ENCODE measurements at places on chromosomes 12 and 14.

DNA sequence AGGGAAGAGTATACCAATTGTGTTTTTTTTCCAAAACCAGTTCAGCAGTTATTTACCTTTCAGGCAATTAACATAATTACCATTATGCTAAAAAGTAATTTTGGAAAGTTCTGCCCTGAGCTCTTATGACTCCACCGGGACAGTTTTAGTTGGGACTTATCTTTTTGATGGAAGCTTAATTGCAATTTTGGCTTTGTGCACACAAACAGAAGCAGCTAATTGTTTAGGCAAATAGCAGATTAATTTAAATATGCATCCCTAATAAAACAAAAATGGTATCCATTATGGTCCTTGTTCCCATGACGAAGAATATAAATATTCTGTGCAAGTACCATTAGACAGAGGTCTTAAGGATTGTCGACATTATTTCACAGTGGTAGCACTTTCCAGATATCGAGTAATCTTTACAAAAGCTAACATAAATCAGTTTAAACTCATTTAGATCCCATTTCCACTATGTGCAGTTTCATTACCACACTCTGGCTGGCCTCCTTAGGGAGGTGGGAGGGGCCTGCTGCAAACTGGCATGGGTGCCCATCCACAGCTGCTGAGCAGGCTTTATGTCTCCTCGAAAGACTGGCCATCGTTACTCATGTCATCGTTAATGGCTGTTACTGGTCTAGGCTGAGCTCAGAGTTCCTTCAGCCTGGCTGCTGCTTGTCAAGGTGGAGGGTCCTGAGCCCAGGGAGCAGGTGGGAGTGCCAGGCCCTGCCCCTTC is 68.2 kb downstream of the FBXW8 start:
- no peak for DNase-seq

- DNase-seq, result no peak
Measured at GRCh38 chr12:5511256-5511643, 79.3 kb downstream of the NTF3 start.

DNA sequence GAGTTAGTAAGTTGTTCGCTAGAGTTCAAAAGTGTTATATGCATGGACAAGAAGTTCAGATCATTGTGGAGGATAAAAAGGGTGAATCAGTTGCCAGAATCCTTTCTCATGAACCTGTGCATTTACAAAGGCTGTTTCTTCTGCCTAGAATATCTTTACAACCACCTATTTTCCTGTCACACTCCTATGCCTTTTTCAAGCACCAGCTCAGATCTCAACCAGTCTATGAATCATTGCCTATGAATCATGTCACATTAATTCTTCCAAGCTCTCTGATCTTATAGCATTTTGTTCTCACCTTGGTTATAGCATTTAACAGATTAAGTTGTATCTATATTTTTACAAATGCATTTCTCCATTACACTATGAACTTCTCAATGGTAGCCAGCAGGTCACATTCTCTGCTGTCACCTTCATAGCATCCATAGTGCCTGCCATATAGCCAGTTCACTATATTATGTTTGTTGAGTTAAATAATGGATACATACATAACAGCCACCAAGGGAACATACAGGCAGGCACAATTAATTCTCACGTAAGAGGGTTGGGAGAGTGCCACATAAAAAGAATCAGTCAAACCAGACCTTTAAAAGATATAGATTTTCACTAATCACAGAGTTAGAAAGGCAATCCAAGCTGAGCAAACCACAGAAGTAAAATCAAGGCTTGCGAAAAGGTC is 573.0 kb downstream of the FOXG1 start:
- peak; percentile 28 for DNase-seq

- DNase-seq, result no peak
Measured at GRCh38 chr12:19482551-19483109, 43.3 kb downstream of the AEBP2 start.

DNA sequence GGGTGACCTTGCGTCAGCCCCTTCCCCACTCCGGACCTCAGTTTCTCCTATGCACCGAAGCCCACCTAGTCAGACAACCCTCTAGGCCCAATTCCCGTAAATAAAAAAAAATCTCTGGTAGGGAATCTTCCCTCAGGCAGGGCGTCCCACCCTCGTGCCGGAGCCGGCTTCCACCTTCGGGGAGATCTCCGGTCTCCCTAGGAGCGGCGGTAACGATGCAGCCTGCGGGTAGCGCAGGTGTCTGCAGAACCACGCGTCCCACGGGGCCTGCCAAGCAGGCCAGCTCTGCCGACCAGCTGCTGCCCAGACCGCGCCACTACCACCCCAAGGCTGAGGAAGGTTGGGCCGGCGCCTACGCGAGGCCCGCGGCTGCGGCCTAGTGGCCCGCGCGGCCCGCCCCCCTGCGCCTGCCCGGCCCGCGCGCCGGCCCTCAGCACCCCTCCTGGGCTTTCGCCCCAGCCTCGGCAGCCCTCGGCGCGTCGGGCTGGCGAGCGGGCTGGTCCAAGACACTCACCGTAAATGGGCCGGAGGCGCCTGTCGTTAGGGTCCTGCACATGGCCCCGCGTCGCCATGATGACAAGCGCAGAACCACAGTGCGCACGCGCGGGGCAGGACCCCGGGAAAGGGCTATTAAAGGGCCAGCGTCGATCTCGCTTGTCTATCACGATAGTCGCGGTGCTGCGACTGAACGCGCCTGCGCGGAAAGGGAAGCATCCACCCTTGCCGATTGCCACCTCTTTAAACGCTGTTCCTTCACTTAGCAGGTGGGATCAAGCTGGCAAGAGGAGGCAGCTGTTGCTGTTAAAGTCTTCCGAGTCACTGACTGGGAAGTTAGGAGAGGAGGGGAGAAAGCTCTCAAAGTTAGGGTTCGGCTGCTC is at the start of gene NAA25:
Gene NAA25 (minus strand): TSS at position 582 of the 878 bp plus-strand sequence. CDS start 10 bp downstream, at position 572.
- peak; percentile 85 for DNase-seq

DNA sequence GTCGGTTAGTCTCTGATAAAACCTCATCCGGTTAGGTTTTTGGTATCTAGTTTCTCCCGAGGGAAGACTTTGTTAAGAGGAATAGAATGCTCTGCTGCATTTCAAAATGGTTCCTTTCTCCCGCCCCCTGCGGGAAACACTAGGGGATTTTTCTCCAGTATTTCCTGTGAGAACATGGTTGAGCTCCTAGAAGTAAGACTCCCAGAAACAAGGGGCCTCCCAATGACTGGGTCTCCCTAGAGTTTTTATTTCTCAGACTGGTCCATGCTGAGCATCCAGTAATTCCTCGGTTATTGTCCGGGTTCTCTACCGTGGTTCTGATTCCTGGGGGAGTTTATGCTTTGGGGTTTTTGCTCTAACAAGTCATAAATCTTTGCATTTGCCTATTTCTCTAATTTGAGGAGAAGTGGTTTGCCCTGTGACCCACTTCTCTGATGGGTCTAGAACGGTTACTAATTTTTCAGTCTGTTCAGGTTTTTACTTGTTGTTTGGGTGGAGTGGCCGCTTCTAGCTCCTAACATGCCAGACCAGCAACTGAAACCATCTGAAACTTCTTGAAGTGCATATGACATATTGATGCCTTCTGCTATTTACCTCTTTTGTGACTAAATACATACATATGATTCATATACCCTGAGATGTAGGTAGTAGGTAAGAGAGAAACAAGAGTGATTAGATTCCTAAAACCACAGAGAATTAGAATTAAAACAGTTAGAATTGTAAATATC is 25.1 kb downstream of the TESPA1 start:
- no peak for DNase-seq

GRCh38 chr12:124415064-124415463 is 120.2 kb downstream of the RFLNA start:
- no peak for DNase-seq

- no peak for DNase-seq
Measured at GRCh38 chr14:101945171-101945570, 19.2 kb upstream of the DYNC1H1 start.

DNA sequence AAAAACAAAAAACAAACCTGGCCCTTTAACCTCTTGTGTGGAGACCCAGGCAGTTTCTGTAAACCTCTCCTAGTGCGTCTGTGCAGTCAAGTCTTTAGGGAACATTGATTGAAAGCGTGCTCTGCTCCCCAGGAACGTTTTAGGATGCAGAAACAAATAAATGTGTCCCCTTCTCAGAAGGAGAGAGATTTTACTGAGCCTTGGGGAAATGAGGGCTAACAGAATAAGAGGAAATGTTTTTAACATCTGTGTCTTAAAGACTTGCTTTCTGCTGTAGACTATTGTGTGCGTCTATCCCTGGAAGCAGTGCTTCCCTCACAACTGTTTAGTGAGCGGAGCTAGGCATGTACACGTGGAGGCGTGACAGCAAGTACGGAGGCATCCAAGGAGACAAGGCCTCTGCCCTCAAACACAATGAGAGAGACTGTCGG is 54.3 kb downstream of the TECPR2 start:
- no peak for DNase-seq

GRCh38 chr14:71705460-71705859 is 226.8 kb upstream of the RGS6 start:
- DNase-seq, result peak; percentile 21

GRCh38 chr14:103423050-103423461 is 37.8 kb downstream of the MARK3 start:
- DNase-seq, result peak; percentile 82

GRCh38 chr12:16272222-16272621 is 5.3 kb downstream of the SLC15A5 start:
- DNase-seq, result no peak

DNA sequence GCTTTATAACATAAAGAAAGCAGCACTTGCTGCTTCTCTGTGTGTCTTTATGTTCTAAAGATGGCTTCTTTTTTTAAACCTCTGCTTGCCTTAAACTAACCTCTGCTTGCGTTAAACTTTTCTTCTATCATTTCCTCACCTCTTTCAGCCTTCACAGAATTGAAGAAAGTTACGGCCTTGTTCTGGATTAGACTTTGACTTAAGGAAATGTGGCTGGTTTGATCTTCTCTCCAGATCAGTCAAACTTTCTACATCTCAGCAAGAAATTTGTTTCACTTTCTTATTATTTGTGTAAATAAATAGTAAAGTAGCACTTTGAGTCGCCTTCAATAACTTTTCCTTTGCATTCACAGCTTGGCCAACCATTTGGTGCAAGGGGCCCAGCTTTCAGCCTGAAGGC is 64.2 kb downstream of the CMAS start:
- no peak for DNase-seq

DNA sequence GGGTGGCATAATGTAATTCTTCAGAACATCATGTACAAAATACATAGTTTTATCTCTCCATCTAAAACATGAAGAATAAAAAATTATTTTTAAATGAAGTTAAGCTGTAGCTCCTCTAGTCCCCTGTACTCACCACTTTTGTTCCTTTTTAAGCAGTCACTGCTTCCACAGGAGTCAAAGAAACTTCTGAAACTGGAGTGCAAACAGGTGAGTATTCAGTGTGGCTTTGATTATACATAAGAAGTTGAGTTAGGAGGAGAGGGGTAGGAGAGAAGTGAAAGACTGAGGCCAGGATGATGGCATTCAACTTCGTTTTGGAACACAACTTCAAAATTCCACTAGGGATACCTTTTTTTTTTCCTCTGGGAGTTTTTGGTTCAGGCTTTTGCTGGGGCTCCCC is 131.4 kb upstream of the CNTN1 start:
- no peak for DNase-seq

GRCh38 chr12:88472248-88472647 is 108.0 kb downstream of the KITLG start:
- peak; percentile 44 for DNase-seq

DNA sequence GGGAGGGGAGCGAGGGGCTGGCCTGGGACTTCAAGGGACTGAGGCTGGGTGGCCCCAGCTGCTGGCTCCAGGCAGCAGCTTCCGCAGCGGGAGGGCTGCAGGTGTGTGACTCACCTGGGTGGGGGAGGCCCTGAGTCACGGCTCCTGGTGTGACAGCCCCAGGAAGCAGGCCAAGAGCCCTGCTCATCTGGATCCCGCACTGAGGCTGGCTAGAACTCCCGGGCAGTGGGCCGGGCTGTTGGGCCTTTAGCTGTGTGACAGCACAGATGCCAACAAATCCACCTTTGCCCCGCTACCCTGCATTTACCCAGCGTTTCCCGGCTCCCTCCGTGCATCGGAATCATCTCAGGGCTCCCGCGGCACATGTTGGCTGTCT is 180.0 kb upstream of the PRMT8 start:
- DNase-seq, result no peak

DNA sequence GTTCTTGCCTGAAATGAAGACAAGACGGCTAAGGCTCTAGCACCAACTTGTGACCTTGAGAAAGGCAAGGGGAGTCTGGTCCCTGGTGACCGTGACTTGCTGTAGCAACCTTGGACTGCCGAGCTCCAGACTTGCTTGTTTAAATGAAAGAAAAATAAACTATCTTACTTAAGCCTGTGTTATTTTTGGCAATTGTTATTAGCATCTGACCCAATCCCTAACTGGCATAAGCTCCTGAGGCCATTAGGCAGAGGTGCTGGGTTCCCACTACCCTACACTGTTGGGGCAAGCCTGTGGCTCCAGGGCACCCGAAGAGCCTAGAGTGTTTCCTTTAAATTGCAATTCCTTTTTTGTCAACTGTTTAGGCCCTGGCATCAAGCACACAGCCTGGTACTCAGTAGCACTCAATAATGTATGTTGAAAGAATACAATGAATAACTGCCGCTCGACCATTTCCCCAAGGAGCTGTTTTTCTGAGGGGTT is 106.9 kb upstream of the HIF1A start:
- DNase-seq, result peak; percentile 31

DNA sequence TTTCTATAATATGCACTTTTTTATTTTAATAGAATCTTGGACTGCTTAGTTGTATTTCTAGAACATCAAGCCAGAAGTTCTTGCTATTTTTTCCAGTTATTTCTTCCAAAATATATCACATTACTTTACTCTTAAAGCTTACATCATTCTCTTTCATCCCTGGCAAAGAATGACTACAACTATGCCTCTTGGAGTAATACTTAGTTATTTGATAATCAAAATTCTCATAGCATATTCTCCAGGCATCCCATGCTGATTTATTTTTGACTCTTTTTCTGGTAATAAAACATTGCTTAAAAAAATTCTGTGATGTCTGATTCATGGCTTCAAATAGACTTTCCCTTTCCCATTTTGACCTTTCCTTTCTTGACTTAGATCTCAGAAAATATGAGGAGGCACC is 118.7 kb upstream of the TSPAN8 start:
- DNase-seq, result no peak

DNA sequence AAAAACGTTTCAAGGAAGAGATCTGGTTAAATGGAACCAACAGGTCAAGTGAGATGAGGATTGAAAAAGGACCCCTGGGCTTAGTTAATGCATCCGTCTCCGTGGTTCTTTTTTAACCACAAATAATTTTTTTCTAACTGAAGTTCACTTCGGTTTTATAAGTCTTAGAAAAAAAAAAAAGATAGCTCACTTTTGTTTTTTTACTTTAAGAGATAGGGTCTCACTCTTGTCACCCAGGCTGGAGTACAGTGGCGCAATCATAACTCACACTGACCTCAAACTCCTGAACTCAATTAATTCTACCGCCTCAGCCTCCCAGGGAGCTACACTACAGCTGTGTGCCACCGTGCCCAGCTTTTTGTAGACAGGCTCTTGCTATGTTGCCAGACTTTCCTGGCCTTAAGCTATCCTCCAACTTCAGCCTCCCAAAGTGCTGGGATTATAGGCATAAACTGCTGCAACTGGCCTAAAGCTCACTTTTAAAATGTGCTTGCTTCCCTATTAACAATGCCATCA is 11.8 kb downstream of the HNRNPC start:
- DNase-seq, result peak; percentile 34

Measured in EL (cell line).